Stimulated activated CD8-positive, alpha-beta memory T cell treated with anti-CD3 and anti-CD28 coated beads, Interleukin-2, amount 100 ng/mL, for 1 hour (primary cell): ENCODE measurements at places on chromosomes 11 and 22.

- no peak for DNase-seq
These were observed 13.6 kb downstream of the KCTD17 start for GRCh38 chr22:37065180-37065579.

DNA sequence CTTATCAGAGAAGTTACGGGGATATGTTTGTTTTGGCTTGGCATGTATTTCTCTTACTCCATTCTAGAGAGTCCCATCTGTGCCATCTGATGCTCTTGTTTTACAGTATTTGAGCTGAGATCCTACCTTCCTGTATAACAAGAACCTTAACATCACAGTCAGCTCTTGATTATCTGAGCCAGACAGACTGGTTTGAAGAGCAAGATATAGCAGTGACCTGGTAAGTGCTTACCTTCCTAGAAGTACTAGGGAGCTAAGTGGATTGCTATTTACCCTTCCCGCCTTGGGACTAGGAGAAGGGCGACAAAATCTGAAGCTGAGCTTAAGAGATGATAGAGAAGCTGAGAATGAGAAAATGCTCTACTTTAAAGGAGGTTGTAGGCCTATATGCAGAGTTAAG lies 235.3 kb downstream of the CSNK2A3 start:
- no peak for DNase-seq

DNA sequence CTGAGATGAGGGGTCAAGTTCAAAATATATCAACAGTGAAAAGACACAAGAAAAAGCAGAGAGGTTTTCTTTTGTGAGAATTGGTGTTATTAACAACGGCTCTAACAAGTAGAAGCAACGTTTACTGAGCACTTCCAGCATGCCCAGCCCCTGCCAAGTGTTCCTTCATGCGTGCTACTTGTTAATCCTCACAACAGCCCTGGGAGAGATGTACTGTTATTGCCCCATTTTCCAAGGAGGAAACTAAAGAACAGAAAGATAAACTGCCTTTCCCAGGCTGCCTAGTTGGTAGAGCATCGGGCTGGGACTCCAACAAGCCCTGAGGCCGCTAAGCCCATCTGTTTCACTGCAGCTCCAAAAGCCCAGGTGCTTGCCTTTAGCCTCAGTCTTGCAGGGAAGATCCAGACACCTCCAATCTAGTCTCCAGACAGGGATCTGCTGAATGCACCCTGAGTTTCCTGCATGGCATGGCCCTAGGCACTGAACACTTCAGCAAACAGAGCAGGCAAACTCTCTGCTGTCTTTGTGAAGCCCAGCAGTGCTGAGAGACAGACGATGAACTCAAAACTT lies 25.5 kb downstream of the SPATA19 start:
- no peak for DNase-seq

DNA sequence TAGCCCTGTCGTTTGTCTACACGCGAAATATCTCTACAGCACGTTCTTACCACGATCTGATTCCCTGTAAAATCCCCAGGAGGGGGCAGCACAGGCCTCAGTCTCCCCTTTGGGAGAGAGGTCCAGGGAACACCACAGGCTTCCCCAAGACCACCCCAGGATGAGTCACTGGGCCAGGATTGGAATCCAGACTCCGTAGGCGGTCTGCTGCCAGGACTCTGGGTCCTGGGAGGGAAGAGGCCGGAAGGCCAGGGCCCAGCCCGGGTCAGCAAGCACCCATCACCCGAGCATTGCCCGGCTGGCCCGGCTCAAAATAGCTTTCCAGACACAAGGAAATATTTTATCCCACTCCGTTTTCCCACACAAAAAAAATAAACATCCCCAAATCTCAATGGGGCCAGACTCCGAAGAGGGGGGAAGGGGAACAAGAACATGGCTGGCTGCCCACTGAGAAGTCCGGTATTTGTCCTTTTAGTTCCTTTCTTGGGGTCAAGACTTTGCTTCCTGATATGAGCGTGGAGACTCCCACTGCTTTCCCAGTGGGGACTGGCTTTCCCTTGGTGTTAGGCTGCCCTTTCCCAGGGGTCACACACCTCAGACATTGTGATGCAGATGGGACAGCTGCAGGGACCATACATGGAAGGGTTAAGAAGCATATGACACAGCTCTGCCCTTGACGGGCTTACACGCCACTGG lies 91.3 kb downstream of the LRRC32 start:
- DNase-seq: no peak

GRCh38 chr22:35733036-35733435 lies 15.4 kb downstream of the APOL5 start:
- DNase-seq: no peak

- no peak for DNase-seq
These were observed 90.8 kb downstream of the LUZP2 start for GRCh38 chr11:24587635-24588034.

DNA sequence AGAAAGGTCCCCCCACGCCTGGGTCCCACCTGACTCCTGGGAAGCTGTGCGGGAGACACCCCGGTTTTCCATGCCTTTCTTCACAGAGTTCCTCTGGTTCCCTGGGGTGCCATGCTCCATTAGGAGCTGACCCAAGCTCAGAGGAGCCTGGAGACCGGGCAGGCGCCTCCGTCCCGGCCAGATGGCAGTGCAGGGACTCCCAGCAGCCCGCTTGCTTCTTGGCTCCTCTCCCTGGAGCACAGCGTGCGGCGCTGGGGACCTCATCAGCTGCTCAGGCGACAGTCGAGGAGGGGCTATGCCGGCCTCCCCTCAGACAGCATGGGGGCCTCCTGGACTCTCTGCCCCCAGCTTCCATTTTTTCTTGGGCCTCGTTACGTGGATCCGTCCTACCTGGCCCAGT lies 13.1 kb upstream of the TTLL12 start:
- no peak for DNase-seq

DNA sequence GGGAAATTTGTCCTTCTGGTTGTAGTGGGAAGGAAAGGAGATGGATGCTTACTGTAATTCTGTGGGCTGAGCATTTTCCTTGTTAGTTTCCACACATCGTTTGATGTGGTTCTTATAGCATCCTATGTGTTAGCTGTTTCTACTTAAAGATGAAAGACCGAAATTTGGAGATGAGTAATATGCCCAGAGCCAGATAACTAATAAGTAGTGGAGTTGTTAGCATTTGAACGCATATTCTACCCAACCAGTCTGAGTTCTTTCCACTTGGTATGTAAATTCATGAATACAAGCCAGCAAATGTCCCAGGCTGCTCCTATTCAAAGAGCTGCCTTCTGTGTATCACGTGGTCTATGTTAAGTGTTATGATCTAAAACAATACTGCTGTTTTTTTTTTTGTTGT lies 14.6 kb downstream of the SPECC1L start:
- DNase-seq: no peak

GRCh38 chr11:41451011-41451410 lies 8.4 kb downstream of the LRRC4C start:
- DNase-seq: no peak

GRCh38 chr11:12199231-12199948 lies 89.0 kb downstream of the MICAL2 start:
- no peak for DNase-seq

DNA sequence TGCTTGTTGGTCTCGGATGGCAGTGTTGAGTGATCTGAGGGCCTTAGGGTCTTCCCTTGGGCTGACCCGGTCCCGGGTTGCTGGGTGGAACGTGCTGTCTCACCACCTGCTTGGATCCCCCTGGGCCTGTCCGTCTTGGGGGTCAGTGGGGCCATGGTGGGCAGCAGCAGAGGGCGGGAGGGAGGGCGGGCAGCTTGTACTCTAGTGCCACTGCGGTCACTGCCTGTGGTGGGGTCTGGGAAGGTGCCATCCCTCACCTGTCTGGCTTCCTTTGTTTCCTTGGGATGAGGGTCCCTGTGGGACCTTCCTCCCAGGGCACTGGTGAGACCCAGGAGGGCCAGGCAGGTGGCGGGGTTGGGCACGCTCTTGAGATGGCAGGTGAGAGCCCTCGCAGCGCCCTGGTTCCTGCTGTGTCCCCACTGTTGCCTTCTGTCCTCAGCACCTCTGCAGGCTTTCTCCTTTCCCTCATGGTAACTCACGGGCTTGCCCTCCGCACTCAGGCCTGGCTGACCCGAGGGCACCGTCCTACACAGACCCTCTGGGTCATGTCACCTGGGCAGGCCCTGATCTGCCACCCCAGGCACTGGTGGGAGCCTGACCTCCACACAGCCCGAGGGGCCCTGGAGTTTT lies 34.2 kb downstream of the TBC1D22A start:
- no peak for DNase-seq

DNA sequence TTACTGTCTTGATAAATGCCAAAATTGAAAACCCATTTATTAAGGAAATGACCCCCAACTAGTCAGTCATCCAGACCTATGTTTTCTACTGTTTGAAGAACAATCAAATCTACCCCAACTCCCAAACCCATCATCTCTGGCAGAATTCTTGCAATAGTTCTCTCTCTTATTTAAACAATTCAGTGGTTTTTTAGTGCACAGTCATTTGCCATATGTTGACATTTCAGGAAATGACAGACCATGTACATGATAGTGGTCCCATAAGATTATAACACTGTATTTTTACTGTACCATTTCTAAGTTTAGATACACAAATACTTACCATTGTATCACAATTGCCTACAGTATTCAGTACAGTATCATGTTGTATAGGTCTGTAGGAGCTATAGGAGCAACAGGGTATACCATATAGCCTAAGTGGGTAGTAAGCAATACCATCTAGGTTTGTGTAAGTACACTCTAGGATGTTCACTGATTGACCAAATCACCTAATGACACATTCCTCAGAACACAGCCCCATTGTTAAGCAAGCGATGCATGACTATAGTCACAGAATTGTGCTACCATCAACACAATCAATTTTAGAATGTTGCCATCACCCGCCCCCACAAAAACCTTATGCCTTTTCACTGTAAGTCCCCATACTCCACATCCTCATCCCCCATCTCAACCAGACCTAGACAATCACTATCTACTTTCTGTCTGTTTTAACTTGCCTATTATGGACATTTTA lies 41.8 kb downstream of the MMP20 start:
- DNase-seq: no peak

DNA sequence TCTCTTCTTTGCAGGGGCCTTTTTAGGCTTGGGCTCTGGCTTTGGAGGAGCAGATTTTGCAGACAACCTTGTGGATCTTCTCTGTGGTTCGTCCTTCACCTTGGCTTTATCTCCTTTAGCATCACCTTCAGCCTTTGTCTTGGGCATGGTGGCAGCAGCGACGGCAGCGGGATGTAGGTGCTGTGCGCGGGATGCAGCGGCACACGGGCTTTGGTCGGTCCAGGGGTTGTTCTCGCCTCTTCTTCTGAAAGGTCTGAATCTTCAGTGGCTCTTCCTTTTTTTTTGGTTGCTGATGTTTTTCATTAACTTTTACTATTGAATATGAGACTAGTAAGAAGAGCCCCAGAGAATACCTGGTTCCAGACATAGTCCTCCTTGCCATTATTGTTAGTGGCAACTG lies 10.0 kb downstream of the MEI1 start:
- no peak for DNase-seq

DNA sequence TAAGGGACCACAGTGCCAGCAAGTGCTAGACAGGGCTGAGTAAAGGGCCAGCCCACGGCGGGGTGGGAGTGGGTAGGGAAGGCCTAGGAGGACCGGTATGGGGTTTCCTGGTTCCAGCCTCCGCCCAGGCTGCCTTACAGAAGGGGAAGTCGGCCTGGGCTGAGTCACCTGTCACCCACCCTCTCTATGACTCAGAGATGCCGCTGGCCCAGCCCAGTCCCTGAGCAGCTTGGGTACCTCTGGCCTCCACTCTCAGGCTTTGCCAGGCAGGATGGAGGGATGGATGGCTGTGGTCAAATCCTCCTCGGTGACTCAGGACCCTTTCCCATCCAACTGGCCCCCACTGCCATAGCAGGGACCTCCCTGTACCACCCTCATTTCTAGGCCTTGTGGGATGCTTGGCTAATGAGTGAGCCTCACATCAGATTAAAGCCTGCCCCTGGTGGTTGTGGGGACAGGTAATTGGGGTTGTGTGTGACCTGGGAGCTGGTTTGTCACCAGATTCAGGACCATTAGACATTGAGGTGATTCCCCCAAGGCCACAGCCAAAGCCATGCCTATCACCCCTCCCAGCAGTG lies 13.9 kb downstream of the SLC35E4 start:
- DNase-seq: peak; percentile 74

GRCh38 chr11:17572359-17572690 lies 25.3 kb downstream of the OTOG start:
- no peak for DNase-seq

- no peak for DNase-seq
These were observed 33.8 kb downstream of the SYT13 start for GRCh38 chr11:45252134-45252856.

- no peak for DNase-seq
These were observed 940.9 kb downstream of the BRD1 start for GRCh38 chr22:48886604-48887393.

GRCh38 chr11:134040386-134041302 lies 28.2 kb upstream of the JAM3 start:
- no peak for DNase-seq

DNA sequence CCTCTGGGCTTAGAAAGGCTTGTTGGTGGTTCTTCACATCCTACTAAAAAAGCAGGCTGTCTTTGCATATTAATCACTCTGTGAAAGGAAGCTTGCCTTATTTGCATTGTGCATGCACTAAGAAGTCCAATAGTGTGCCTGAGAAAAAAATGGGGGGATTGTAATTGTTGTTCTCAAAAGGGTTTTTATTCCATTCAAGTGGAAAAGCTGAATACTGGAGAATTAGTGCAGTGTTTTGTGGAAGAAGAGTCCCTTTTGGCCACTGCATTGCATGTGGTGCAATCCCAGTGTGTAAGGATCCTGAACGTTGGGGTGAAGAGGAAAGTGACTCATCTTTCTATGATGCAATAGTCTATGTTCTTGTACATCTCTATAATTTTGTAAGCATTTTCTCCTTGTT lies 16.5 kb downstream of the NCAM1 start:
- DNase-seq: no peak

DNA sequence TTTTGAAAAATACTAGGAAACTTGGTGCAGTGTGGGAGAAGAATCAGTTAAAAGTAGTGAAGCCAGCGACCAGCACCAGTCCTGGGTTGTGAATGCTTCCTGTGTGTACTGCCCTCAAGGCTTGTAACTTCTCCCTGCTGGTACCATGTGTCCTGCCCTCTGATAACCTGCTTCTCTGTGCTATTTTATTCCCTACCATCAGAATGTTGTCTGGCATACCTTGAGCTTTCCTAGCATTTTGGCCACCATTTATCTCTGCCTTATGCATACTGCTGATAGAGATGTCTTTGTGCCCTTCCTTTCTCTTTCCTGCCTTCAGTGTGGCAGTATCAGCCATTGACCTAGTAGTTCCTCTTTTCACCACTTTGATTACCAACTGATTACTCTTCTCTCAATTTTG lies 2.0 kb downstream of the GTF2H1 start:
- no peak for DNase-seq
